Stimulated activated CD4-positive, alpha-beta T cell treated with anti-CD3 and anti-CD28 coated beads, Interleukin-1b, Interleukin-23, amount 100 ng/mL, for 1 hour (primary cell): ENCODE measurements at places on chromosomes 3 and 15.

DNA sequence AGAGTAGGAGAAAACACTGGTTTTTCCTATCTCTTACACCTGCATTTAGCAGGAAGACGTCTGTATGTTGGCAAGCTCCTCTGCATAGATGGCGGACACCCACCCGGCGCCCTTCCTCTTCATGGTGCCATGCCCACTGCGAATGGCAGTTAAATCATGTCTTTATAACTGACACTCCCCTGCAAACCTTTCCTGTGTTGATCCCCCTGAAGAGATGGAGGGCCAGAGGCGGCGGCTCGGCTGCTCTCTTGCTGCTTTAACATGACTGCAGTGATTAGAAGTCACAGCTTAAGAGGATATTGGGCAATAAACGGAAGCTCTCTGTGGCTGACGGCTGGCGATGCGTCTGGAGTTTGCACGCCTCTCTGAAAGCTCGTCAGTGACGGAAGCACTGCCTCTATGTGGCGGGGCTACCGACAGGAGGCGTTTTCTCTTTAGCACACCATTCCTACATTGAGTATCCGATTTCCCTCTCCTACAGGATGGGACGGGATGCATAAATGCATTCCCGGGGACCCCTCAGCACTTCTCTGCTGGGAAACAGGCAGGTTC, 25.5 kb upstream of the SNRPA1 start:
- no peak for DNase-seq

GRCh38 chr15:90030376-90030775, 29.3 kb downstream of the ZNF710 start:
- no peak for DNase-seq

GRCh38 chr15:57406062-57406772, 29.9 kb downstream of the CGNL1 start:
- DNase-seq = no peak

DNA sequence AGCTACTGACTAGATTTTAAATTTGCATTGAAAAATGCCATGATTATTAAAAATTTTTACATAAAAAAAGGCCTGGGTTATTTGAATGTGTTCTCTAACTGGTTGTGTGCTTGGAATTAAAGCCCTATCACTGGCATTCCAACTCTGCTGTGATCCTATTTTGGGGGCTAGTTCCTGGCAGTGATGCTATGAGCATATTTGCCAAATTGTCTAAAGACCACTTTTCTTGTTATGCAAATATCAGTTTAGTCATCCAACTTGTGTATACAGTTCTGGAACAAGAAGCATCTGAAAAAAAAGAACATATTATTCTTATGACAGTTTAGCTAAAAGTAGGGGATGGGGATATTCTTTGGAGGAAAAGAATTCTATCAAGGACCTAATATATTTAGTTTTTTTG, 243.4 kb upstream of the ZNF717 start:
- no peak for DNase-seq

- DNase-seq = no peak
Observed at GRCh38 chr3:172449466-172450149, 1.4 kb upstream of the GHSR start.

GRCh38 chr3:115428841-115429240, 194.5 kb upstream of the GAP43 start:
- no peak for DNase-seq
